GM20000 (cell line): ENCODE measurements at places on chromosomes 6 and 20.
A peak's percentile ranks its signal among the peaks of the same experiment; 100 is the strongest.

DNA sequence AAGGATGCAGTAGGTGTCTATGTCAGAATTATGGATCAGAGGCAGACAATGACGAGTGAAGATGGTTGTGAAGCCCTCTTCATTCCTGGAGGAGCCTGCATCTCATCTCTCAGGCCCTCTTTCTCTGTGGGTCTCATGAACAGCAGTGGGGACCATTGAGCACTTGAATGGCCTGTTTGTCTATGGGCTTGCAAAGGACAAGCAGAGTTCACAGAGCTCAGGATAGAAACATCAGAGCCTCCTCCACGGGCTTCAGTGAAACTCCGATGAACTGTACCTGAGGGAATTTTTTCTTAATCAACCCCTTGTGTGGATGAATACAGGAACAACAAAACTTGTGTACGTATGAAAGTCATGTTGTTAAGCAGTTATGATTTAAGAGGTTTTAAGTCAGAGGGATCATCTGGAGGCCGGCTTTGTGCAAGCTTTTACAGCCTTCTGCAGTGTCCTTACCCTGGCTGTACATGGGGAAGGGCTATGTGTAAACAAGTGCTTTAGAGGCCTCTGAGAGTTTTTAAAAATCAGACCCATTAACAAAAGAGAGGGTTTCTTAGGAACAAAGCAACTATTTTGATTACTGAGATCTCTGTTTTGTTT is 29.7 kb upstream of the PI16 start:
- DNase-seq, result no peak

- DNase-seq, result no peak
These were observed 64.2 kb upstream of the MAP3K4 start for GRCh38 chr6:160927416-160927815.

DNA sequence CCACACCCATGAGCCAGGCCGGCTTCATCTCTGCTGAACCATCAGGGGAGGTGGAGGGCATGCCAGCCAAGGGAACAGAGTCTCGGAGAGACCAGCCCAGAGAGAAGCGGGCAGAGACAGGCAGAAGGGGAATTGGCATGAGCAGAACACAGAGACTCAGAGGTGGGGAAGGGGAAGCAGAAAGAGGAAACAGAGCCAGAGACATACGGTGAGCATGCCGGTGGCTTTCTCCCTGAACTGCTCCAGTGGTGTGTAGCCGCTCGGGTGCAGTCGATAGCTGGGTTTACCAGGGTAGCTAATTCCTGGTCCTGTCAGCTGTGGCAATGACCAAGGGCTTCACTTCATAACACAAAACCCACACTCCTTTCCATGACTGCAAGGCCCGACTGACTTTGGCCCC is 83.6 kb upstream of the CCDC167 start:
- DNase-seq, result no peak

DNA sequence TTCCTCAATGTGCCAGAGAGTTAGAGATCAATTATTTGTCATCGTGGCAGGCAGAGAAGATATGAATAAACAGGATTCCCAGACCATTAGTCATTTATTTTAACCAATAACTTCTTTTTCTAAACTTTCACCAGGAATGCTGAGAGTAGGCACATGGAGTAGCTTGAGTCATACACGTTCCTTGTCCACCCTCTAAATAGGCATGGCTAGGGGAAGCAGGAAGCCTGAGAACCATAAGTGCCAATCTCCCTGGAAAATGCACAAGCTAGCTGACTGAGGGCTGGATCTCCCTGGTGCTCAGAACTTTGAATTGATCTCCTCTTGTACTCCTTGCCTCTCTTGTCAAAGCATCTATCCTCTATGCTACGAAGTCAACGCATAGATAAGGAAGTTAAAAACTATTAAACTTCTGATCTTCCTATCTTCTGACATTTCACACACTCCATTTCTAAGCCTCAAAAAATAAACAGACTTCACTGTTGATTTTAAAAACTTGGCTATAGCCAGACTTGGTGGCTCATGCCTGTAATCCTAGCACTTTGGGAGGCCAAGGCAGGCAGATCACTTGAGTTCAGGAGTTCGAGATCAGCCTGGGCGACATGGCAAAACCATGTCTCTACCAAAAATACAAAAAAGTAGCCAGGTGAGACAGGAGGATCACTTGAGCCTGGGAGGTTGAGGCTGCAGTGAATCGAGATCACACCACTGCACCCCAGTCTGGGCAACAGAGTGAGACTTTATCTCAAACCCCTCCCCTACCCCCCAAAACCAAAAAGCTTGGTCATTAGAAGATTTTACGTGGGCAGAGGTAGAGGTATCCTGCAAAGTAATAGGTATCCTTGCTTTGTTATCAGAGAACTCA is 11.8 kb downstream of the ADTRP start:
- DNase-seq, result no peak

GRCh38 chr20:32536851-32537656 is 48.1 kb downstream of the NOL4L start:
- DNase-seq, result peak; percentile 52
